ENCODE measurements at places on chromosomes 6 and 20.

- no peak for DNase-seq
Measured at GRCh38 chr6:4598384-4598995, 177.7 kb upstream of the CDYL start.

DNA sequence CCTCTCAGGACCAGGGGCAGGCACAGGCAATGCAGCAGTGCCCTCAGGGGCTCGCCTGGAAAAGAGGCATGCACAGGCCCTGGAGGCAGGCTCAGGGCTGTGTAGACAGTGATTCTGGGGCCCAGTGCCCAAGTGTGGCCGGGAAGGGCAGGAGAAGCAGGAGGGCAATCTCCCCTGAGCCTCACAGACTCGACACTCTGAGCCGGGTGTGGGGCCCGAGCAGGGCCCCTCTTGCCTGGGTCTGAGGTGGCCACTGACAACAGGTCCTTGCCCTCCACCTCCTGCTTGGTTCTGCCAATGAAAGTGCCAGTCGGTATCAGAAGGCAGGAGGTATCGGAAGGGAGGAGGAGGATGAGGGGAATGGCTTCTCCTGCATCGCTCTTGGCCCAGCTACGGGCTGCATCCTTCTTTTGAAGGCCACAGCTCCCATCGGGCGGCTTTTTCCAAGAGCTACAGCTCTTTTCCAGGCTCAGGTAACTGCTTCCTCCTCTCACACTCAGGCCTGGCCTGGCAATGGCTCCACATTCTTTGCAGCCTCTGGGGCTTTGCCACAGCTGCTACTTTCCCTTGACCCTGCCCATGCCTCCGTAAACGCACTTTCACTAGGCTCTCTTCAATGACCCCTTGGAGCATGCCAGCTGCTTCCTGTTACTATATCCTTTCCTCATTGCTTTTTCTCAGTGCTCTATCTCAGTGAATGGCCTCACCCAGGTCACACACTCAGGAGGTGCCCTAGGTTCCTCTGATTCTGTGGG, 24.5 kb downstream of the GABRR2 start:
- DNase-seq, result no peak

GRCh38 chr20:38222231-38222922, 38.2 kb downstream of the KIAA1755 start:
- DNase-seq, result no peak

GRCh38 chr20:34864216-34864615, 8.4 kb downstream of the GGT7 start:
- DNase-seq, result no peak

DNA sequence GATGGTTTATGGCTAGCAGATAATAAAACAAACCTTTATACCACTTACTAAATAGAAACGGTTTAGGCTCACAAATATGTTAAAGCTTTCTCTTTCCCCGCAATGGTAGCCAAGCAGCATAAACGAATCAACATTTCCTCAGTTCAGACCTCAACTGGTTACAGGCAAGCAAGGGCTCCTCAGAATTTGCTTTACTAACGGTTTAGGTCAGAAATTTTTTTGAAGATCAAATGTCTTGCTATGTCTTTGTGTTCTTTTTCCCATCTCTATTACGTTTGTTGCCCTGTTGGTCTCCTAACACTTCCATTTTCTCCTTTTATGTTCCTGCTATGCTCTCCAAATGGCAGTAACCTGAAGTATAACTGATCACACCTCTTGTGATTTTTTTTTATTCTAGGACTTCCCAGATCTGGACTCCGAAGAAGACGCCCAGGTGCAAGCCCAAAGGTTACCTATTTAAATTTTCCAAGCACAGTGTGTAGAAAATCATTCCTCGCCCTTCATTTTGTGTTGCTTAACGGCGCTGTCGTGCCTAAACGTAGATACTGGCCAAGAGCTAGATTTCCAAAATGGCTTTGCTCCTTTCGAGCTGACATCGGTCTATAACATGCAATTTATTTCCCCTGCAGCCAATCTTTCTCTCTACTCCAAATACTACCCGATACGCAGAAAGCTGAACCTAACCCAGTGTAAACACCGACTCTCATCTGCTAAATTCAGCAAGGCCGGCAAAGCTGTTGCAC, 717 bp upstream of the ASF1A start:
- no peak for DNase-seq

DNA sequence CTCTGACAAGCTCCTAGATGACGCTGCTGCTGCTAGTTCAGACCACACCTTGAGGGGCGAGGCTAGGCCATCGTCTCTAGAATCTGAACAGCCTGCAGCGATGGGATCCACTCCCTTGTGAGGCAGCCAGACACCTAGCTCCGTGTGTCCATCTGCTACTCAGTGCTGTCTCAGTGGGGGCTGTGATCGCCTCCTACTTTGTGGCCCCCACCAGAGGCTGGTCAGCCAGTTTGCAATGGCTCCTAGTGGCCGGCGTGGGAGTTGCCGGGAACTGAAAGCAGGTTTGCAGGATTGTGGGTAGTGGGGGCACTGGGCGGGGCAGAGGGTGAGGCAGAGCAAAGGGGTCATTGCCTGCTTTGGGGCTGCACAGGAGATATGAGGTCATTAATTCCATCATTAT, 2.8 kb downstream of the CCN5 start:
- DNase-seq, result no peak

- DNase-seq, result no peak
Measured at GRCh38 chr6:27297857-27298730, 14.0 kb downstream of the POM121L2 start.

DNA sequence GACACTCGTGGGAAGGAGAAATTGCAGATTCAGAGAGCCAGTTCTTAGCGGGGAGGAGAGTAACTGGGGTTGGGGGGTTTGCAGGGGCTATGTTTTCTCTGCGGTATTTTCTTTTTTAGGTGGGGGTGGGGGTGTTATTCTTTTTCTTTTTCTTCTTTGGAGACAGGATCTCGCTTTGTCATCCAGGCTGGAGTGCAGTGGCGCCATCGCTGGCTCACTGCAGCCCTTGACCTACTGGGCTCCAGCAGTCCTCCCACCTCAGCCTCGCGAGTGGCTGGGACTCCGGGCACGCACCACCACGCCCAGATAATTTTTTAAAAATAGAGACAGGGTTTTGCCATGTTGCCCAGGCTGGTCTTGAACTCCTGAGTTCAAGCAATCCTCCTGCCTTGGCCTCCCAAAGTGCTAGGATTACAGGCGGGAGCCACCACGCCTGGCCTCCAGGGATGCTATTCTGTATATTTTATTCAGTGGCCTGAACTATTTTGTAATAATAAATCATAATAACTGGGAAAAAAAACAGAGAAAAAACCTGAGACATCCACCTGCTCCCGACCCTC, 57.3 kb downstream of the UBE2V1 start:
- DNase-seq, result no peak

All from hindlimb muscle (tissue), 1 donor.